ENCODE measurements at places on chromosomes 5 and 9.

DNA sequence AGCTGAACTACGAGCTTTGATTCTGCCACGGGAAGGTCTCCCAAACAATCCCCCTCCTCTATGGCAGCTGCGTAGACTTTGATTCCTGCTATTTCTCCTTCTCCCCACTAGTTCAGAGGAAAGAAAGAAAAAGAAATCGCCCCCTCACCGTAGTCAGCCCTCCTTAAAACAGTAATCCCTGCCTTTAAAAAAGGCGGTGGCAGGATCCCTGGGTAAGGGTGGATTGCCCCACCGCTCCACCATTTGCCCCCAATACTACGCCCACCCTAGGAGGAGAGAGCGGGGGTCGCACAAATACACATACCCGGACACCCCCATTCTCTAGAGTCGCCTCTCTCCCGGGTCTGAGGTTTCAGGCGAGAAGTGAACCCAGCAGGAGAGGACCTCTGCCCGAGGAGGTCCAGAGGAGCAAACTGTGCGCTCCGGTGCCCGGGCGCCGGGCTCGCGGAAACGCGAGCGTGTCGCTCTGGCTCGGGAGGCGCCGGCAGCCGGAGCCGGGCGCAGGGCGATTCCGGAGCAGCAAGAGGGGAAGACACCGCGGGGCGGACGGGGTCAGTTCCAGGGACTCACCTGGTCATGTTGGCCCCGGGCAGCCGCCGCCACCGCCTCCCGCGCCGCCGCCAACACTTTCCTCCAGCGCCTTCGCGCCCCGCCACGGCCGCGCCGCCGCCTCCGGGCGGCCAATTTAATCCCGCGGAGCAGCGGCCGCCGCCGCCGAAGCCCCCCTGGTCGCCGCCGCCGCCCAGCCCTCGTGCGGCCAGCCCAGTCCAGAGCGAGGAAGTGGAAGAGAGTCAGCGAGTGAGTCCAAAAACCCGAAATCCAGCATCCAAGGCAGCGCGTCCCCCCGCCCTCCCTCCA is 1057.7 kb upstream of the DMAC1 start:
- DNase-seq = no peak

DNA sequence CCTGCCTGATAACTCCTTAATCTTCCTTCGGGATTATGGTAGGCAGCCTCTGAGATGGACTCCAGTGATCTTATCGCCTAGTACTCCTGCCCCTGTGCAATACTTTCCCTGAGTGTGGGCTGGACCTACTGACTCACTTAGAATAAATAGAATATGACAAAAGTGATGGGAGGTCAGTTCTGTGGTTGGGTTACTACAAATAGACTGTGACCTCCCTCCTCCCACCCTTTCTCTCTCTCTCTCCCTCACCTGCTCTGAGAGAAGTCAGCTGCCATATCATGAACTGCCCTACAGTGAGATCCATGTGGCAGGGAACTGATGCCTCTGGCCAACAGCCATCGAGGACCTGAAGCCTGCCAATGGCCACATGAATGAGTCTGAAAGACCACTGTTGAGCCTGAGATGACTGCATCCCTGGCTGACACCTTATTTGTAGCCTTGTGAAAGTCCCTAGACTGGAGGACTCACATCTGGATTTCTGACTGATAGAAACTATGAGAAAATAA is 31.7 kb downstream of the NRG2 start:
- DNase-seq = no peak

DNA sequence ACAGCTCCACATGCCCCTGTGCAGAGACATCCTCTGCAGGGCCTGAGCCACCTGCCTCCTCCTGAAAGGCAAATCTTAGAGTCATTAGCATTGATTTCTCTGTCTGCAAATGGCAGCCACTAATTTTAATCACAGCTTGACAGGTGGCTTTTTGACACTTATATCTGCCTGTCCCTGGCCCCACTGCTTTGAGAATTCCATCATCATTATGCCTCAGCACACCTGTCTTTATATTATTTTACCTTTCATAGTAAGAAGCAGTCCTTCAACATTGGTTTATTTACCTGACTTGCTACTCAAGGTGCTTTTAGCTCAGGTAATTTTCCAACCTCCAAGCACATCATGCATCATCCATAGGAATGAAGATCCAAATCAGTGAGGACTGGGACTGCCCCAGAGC is 451.3 kb downstream of the MTRR start:
- DNase-seq = no peak

- no peak for DNase-seq
These were observed 64.7 kb upstream of the GRAMD2B start for GRCh38 chr5:126358525-126358924.

DNA sequence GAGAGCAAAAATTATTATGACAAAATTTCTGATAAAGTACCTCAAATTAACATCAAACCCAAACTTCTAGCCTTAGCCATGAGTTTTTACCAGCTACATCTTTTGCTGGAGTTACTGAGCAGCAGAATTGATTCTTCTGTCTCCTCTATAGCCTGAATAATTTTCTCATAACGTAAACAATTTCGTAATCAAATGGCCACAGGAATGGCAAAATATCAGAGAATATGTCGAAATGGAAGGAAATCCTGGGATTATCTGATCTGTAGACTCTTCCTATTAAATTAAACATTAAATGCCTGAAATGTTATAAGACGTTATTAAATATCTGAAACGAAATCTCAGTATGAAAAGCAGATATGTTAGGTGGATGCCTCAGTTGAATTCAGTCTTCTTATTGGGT is 41.1 kb downstream of the LURAP1L start:
- no peak for DNase-seq

- no peak for DNase-seq
These were observed 43.3 kb downstream of the TMC1 start for GRCh38 chr9:72564479-72565281.

- DNase-seq = no peak
These were observed 58.3 kb upstream of the SPATA31E1 start for GRCh38 chr9:87824216-87824875.

All from T-helper 17 cell (primary cell).